Epithelial cell of esophagus (primary cell): ENCODE measurements at places on chromosomes 5 and 9.

GRCh38 chr5:126846744-126847455 lies 70.0 kb downstream of the LMNB1 start:
- DNase-seq: no peak

- DNase-seq: no peak
Measured at GRCh38 chr5:88695931-88696330, 187.1 kb downstream of the MEF2C start.

DNA sequence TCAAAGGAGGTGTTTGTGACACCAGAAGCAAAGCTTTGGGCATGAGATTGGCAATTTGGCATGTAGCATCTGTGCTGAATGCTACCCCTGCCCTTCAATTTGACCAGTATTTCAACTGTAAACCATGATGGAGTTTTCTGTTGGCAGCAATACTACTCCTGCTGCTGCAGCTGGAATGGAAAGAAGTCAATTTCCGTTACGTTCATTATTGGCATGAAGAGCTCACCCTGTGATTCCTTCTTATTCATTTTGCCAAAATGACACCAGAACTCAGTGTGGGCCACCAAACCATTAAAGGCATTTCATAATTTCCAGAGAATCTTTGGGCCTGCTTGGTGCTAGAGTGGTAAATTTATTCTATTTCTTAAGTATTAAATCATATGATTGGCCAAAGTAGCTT lies 433.1 kb upstream of the DMAC1 start:
- DNase-seq: no peak

GRCh38 chr9:92590377-92590776 lies 54.6 kb upstream of the ECM2 start:
- peak; percentile 22 for DNase-seq

- DNase-seq: no peak
Measured at GRCh38 chr5:148719605-148720004, 65.3 kb upstream of the HTR4 start.

GRCh38 chr5:74640954-74641734 lies 616 bp upstream of the ENC1 start:
- peak; percentile 78 for DNase-seq

GRCh38 chr5:177130211-177131018 lies 3.2 kb upstream of the NSD1 start:
- peak; percentile 52 for DNase-seq

DNA sequence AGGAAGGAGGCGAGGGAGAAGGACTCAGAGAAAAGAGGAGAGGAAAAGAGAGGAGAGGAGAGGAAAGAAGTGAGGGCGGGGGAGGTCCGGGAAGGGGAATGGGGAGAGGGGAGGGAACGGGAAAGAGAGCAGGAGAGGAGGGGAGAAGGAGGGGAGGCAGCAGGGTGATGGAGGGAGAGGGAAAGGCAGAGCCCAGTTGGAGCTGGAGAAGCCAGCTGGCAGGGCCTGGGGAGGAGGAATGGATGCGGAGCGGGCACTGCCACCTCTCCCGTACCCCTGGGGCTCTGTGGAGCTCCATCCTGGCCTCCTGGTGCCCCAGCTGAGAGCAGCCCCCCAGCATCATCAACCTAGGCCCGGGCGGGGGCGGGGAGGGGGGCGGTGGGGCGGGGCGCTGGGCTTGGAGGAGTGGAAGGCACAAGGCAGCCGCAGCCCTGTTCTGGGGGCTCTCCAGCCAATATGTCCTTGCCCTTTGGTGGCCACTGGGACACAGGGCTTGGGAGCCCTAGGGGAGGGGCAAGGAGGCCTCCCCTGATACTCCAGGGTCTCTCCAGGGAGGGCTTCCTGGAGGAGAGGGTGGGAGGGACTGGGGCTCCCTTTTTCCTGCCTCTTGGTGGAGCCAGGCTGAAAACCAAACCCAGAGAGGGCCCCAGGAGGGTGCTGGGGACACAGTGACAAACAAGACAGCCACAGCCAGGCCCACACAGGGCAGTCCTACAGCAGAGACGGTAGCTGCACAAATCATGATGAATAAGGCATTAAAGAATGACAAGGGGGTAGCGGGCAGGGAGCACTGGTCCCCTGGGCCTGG lies 123.7 kb downstream of the C9orf50 start:
- no peak for DNase-seq

DNA sequence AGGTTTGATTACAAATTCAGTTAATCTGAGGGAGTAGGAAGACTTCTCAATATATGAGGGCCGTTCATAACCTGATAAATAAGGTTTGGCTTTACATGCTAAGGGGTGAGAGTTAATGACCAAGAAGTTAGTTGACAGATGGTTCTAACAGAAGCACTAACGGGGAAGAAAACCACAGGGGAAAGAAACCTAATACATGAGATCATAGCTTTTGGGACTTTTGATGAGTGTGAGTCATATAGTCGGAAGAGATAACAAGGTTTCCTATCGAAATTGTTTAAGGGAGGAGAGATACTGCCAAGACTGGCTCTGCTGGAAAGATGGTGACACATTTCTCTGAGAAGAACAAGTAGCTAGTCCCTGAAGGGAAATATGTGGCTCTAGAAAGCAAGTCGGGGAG lies 140.1 kb downstream of the COX7C start:
- DNase-seq: peak; percentile 8

DNA sequence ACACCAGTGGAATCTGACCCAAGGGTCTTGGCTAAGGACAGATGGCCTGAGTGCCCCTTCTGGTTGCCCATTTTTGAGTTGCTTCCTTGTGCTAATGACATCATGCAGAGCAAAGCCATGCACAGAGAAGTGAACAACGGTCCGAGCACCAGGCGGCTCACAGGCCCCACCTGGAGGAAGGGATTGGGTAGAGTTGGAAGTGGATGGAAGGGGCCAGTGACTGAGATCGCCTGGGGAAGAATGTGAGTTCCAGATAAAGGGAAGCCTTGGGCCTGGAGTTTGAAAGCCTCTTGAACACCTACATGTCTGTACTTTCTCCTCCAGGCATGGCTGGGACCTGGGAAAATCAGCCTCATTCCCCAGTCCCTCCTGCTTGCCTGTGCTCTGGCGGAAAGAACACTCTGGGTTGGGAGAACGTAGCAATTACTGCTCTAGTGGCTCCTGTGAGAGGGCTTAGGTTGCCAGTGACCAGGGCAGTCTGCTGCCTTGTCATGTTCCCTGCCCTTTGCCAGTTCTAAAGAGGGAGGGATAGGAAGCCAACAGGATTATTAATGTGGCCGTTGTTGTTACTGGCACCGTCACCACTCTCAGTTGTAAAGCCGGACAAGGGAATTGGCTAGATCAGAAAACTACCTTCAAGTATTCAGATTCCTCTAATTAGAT lies 62.5 kb upstream of the PTPN3 start:
- peak; percentile 47 for DNase-seq

GRCh38 chr5:149782018-149782894 lies 52.1 kb downstream of the PPARGC1B start:
- no peak for DNase-seq
